Tibial nerve (tissue), 4 donors: ENCODE measurements at places on chromosomes 1 and 21.

GRCh38 chr1:92299477-92300150 lies 755 bp downstream of the RPAP2 start:
- DNase-seq = no peak

DNA sequence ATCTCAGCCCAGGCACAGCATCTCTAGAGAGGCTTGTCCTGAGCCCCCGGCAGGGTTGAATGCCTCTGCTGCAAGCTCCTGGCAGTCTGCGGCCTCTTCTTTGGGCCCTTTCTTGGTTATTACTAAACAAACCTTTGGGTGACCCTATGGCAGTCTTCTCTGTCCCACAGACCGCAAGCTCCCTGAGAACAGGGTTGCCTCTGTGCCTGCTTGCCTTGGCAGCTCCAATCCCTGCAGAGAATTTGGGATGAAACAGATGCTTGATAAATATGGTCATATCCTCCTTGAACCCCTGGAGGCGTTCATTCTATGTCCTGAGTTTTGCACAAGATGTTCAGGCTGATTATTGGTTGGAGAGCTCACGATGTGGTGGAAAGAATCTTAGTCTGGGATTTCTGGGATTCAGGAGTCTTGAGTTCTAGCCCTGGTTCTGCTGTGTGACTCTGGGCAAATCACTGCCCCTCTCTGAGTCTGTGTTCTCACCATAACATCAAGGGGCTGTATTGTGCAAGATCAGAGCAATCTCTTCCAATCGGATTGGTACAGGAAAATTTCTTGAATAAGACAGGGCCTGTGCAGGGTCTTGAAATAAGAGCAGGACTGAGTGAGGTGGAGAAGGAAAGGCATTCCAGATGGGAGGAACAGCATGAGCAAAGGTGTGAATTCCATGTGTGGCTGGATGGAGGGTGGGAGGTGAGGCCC lies 49.6 kb downstream of the EDN2 start:
- no peak for DNase-seq

DNA sequence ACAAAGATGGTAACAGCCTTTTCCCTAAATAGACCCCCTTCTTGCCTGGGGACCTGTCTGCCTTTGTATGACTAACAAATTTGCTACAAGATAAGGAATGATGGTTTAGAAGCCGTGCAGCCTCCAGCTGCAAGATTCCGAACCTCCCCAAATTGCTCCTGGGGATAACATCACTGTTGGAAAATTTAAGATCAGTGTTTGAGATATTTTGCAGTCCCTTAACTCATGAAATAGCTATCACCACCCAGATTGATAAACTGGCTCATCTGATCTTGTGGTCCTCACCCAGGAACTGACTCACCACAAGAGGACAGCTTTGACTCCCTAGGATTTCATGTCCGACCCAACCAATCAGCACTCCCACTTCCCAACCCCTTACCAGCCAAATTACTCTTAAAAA lies 254.7 kb downstream of the USH2A start:
- no peak for DNase-seq

GRCh38 chr1:11880911-11881748 lies 22.4 kb upstream of the NPPB start:
- DNase-seq = no peak

DNA sequence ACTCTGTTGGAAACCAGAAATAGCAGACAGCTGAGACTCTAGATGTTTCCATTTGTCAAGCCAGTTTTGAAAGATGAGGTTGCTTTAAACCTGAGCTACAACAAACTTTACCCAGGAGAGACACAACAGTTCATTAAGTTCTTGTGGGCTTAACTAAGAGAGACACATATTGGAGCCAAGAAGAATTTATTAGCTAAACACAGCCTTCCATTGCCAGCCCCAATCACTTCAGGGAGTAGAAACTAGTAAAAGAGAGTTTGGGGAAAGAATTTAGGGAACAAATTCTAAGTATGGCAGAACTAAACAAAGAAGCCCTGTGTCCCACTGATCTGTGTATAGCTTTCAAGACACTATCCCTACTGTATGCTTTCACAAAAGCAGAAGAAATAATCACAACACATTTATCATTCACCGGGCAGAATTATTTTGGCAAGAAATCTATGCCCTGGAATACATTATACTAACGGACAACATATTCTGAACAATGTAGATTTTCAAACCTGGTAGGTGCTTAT lies 87.3 kb upstream of the KAZN start:
- no peak for DNase-seq

- DNase-seq = no peak
Measured at GRCh38 chr1:119391749-119392148, 23.2 kb downstream of the HAO2 start.

DNA sequence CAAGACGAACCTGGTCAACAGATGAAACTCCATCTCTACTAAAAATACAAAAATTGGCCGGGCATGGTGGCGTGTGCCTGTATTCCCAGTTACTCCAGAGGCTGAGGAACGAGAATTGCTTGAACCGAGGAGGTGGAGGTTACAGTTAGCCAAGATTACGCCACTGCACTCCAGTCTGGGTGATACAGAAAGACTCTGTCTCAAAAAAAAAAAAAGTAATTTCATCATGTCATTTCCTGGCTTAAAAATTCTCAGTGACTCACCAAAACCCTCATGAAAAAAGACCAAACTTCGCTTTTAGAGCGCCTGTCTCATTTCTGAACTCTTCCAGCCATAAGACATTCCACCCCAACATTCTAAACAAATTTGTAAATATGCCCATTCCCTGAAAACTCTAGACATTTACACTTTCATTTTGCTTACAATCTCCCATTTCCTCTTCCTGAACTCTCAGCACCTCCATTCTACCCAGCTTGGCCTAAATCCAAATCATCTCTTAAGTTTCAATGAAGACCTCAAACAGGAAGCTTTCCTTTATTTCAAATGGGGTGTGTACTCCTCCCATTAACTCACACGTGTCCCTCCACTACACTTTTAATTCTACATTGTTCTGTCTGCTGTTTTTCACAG lies 50.5 kb upstream of the PRRC2C start:
- DNase-seq = no peak

GRCh38 chr1:241639623-241640148 lies 483 bp downstream of the CHML start:
- DNase-seq = no peak

- DNase-seq = no peak
Measured at GRCh38 chr1:12087797-12088314, 24.8 kb downstream of the TNFRSF8 start.

- no peak for DNase-seq
Measured at GRCh38 chr1:179935909-179936496, 18.6 kb upstream of the CEP350 start.

GRCh38 chr1:18908911-18909771 lies 6.8 kb upstream of the ALDH4A1 start:
- DNase-seq = no peak

- DNase-seq = no peak
Measured at GRCh38 chr21:45982758-45983648, 1.4 kb downstream of the COL6A1 start.

- DNase-seq = no peak
Measured at GRCh38 chr1:87787551-87787950, 458.9 kb downstream of the LMO4 start.

- no peak for DNase-seq
Measured at GRCh38 chr1:33045246-33045645, 8.6 kb upstream of the AK2 start.

DNA sequence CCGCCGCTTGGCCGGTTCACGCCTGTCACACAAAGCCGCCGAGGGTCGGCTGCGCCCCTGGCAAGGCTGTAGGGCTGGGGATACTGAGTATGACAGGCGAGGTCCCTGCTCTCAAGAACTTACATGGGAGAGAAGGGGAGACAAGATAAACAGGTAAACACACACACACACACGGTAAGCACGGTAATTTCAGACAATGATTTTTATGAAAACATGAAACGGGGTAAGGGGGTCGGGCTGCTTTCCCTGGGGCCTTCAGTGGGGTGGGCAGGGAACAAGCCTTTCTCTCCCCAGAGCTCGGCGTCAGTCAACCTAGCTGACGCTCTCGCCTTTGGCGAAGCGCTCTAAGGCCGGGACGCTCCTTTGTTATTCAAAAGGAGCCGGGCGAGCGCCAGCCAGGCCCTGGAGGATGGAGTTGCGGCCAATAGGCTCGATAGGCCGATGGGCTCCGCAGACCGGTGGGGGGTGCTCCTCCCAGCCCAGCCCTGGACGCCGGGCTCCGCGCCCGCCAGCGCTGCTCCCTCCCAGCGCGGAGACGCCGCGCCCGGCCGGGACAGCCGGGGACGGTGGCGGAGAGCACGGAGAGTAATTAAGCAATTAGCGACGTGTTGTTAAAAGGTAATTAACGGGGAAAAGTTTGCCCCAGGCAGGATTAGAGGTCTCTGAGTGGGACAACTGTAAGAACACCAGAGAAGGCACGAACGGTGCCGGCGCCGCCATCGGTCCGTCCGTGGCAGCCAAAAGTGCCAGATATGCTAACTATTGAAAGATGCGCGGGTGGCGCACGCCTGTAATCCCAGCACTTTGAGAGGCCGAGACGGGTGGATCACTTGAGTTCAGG lies 950 bp upstream of the INKA2 start:
- DNase-seq = peak; percentile 22

DNA sequence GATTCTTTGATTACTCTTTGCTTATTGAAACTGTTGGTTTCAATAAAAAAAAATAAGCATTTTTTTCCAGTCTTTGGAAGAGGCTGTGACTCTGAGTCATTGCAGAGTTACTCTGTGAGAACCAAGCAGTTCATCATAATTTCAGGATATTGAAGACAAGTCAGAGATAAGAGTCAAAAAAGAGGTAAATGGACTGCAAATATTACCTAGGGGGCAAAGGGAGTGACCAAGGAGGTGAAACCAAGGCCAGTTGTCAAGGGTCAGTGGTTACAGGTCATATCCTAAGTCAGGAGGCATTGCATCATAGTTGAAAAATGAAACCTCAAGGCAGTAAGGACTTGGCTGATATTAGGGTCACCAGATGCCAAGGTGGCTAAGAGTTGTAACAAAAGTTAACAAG lies 597.1 kb upstream of the USP24 start:
- no peak for DNase-seq

- DNase-seq = no peak
Measured at GRCh38 chr1:198564716-198565115, 24.2 kb upstream of the ATP6V1G3 start.

- DNase-seq = no peak
Measured at GRCh38 chr1:180462102-180462501, 40.3 kb downstream of the ACBD6 start.

DNA sequence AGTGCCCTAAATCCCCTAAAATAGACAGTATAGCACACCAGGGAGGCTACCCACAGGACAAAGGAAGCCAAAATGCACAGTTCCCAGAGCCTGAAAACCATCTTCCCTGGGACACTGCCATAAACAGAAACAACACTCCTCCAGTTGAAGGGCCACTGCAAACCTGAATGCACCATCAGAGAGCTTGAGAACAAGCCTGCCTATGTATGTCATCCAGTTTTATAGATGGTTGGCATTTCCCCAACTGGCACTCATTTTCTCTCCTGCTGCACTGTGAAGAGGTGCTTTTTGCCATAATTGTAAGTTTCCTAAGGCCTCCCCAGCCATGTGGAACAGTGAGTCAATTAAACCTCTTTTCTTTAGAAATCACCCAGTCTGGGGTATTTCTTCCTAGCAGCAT lies 169.0 kb downstream of the AGBL4 start:
- DNase-seq = no peak

GRCh38 chr1:155609515-155610256 lies at the start of gene MSTO1:
MSTO1 (plus strand) TSS chr1:155610218; CDS start chr1:155610249, 31 bp downstream.
- peak; percentile 96 for DNase-seq

GRCh38 chr21:43204638-43205037 lies 35.8 kb downstream of the CRYAA start:
- DNase-seq = peak; percentile 1

DNA sequence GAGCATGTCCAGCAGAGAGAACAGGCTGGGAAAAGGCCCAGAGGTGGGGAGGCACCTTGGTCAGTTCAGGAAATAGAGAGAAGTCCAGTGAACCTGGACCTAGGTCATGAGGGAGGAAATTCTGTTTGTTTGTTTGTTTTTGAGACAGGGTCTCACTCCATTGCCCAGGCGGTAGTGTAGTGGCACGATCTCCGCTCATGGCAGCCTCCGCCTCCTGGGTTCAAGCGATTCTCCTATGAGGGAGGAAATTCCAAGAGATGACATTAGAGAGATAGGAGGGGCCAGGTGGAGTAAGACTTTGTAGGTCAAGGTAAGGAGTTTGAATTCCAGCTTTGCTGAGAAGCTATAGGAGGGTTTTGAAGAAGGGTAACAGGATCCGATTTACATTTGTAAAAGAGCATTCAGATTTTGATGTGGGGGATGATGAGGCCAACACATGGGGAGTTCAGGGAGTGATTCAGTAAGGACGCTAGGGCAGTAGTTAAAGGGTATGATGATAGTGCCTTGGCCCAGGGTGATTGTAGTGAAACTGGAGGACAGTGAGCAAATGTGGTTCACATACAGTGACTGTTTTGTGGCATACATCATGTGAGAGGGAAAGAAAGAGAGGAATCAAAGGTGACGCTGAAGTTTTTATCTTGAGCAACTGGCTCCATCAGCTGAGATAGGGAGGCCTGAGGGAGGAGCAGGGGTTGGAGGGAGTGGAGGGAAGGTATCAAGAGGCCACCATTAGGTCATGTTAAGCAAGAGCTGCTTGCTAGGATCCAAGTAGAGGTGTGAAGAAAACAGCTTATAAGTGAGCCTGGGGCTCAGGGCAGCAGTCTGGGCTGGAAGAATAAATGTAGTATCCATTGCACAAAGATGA lies 8.3 kb upstream of the TRABD2B start:
- DNase-seq = no peak

- no peak for DNase-seq
Measured at GRCh38 chr1:47755101-47755990, 241.8 kb downstream of the TRABD2B start.

DNA sequence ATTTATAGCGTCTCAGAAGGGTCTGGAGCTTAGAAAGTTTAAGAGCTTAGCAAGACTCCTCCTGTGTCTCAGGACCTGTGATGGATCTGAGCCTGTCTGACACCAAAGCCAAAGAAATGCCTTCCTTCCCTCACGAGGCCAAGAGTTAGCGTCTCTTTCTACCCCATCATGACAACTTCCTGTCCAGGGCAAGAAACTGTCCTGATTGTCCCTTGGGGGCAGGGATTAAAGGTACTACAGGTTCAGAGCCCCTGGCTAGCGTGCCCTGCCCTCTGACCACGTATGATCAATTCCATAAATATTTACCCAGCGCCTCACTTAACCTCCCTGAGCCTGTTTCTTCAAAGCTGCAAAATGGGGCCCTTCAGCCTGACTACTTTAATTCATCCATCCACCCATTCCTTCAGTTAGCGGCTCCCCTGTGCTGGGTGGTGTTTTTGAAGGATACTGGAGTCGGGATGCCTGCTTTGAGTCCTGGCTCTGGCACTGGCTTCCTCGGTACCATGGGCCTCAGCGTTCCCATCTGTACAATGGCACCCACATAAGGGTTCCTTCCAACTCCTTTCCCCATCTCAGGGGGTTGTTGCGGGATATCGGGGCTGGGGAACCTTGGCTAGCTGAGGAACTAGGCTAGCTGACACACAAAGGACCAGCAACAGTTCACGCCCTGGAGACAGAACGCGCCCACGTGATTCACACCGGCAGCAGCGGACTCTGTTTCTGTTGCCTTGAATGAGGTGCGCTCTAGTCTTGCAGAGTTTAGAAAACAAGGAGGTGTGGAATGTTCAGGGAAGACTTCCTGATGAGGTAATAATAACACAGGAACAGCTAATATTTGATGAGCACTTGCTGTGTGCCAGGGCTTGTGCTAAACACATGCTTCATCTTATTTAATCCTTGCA lies 23.0 kb upstream of the EPHA2 start:
- no peak for DNase-seq
